Naive B cell (primary cell): ENCODE measurements at places on chromosomes 7 and 10. TPM values are rescaled to one million over a fixed set of nuclear protein-coding genes. Genes with fewer than 3 reads are reported as not detected.

FZD1 gene
- not detected for polyA plus RNA-seq

ZNF92 gene
- polyA plus RNA-seq = 74.9 TPM

STMP1 gene
- polyA plus RNA-seq = 54.1 TPM

NUTM2B gene
- polyA plus RNA-seq = not detected

RASA4B gene
- 6.8 TPM for polyA plus RNA-seq

AOAH gene
- polyA plus RNA-seq = 1.9 TPM

DLX5 gene
- not detected for polyA plus RNA-seq

FAM25A gene
- not detected for polyA plus RNA-seq

AKR1C8 gene
- polyA plus RNA-seq = not detected

AVPI1 gene
- polyA plus RNA-seq = 3.8 TPM

SPDYE2 gene
- polyA plus RNA-seq = 0.96 TPM

WEE2 gene
- not detected for polyA plus RNA-seq

CARD11 gene
- 9.4 TPM for polyA plus RNA-seq

DGKB gene
- polyA plus RNA-seq = not detected

SLC13A4 gene
- 0.43 TPM for polyA plus RNA-seq

FAM13C gene
- not detected for polyA plus RNA-seq

SORBS1 gene
- polyA plus RNA-seq = not detected

THSD7A gene
- polyA plus RNA-seq = not detected
